Substantia nigra (tissue), 51 donors: ENCODE measurements at places on chromosomes 2 and 18.

DNA sequence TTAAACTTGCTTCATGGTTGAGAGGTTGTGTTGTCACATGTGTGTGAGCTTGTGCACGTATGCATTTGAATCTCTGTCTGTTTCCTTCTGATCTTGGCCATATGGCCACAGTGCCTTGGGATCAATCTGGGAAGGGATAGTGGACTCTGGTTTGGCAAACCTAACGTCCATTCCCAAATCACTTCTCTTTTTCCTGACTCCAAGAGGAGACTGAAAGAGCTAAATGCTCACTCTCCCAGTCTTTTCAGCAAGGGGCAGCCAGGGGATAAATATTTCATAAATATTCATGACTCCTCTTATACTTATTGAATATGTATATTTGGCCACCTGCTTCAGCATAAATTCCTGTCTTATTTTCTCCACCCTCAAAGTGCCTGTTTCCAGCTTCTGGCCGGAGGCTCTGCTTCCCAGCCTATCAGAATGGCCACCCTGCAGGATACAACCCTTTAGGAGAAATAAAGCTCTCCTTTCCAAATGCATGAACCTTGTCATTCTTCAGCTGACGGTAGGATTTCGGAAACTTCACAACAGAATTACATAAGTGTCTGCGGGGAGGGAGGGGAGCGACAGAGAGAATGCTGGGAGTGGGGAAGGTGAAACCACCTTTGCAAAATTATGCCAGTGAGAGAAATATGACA, 112.2 kb upstream of the COPS8 start:
- DNase-seq = no peak

- DNase-seq = no peak
Measured at GRCh38 chr2:174072069-174072468, 106.9 kb upstream of the SP3 start.

- no peak for DNase-seq
Measured at GRCh38 chr2:130387804-130388203, 31.9 kb downstream of the PTPN18 start.

DNA sequence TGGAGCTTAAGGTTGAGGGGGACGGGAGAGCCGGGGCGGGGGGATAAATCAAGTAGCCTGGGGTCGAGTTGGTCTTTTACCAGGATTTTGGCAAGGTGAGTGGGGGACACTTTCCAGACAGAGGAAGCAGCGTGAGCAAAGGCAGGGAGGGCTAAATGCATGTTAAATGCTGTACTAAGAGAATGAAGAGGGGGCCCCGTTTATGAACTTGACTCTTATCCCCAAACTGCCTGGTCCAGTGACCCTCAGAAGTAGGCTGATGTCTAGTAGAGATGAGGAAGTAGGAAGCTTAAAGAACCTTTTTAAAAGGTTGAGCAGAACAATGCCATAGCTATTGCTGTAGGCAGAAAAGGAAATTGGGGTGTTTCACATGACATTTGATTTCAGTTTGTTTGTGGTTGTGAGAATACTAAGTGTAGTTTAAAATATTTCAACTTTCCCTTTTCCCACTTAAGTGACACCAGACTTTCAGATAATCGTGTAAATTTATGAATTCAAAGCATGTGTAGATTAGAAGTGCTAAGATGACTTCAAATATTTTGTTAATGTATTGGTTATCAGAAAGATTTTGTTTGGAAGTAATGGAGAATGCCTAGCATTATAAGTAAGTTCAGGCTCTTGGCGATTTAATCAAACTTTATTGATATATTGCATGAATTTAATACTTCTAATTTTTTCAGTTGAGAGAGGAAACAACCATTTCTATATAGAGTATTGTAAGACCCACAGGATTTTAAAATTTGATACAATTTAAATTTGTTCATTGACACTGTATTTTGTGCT, 1.8 kb downstream of the REL start:
- DNase-seq = peak; percentile 12

- DNase-seq = no peak
Measured at GRCh38 chr2:84556190-84556589, 39.9 kb downstream of the DNAH6 start.

- DNase-seq = peak; percentile 81
Measured at GRCh38 chr18:70464343-70465114, 175.7 kb downstream of the SOCS6 start.

DNA sequence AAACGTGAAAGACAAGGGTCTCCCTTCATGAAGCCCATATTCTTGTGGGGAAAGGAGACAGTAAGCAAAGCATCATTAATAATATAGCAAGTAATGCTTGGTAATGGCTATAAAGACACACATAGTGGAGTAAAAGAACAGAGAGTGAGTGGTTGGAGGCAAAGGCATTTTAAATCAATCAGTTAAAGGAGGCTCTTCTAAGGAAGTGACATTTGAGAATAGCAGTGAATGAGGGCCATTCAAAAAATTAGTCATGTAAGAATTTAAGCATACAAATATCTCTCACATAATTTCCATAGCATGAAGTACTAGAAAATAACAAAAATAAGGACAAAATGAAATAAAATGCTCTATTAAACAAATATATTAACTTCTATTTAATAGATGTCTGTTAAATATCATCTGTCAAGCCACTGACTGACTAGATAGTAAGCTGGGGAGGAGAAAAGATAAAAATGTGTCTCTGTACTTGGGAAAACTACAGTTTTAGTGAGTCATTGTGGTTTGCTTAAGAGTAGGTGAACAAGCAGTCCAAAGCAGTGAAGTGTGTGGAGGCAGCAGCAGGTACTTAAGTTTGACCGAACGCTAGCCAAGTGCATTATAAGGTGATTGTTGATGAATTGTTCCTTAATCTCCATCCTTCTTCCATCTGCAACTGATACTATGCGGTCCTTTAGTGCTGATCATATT, 160.1 kb downstream of the PARD3B start:
- no peak for DNase-seq

GRCh38 chr2:119706221-119706620, 27.2 kb downstream of the TMEM177 start:
- DNase-seq = no peak

DNA sequence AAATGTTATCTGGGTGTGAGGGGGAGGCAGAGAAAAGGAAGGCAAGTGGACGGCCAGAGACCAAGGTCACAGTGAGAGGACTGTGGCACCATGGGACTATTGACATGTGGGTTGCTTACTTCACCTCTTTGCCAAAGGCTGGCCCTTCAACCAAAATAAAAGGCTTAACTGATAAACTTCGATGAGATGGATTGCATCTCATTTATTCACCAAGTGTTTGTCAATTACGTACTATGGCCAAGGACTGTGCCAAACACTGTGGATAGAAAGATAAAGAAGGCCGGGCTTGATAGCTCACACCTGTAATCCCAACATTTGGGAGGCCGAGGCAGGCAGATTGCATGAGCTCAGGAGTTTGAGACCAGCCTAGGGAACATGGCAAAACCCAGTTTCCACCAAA, 98.7 kb upstream of the CCBE1 start:
- no peak for DNase-seq

DNA sequence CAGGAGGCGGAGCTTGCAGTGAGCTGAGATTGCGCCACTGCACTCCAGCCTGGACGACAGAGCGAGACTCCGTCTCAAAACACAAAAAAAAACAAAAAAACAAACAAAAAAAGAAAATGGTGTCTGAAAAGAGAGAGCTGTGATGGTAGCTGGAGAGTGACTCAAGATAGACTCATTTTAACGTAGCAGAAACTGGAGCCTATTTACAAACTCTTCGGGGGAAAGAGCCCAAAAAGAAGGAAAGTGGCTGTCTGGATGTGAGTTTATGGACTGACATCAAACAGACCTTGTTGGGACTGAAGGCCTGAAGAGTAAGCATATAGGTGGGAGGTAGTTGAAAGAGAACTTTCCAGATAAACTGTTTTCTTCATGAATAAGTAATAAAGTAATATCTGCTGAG, 51.8 kb downstream of the LIMS1 start:
- no peak for DNase-seq

DNA sequence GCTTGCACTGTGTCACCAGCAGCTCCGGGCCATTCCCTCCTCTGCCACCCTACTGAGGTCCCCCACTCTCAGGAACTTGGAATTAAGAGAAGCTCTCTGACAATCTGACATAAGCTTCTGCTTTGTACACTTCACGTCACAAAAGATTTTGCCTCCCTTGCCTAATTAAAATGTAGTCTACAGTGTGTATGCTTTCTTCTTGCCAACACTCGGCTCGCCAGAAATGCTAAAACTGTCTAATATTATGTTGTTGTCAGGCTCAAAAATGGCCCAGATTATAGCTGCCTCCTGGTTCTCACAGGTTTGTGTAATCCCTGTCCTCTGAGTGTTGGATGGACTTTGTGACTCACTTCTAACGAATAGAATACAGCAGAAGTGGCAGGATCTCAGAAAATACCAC, 474.7 kb downstream of the MBD2 start:
- DNase-seq = no peak

- no peak for DNase-seq
Measured at GRCh38 chr2:74262681-74263080, 64.3 kb downstream of the MTHFD2 start.

GRCh38 chr2:150735894-150736498, 248.5 kb upstream of the RND3 start:
- DNase-seq = no peak

- DNase-seq = no peak
Measured at GRCh38 chr2:152624805-152625204, 92.5 kb downstream of the PRPF40A start.

GRCh38 chr18:22182884-22183697, 13.7 kb downstream of the GATA6 start:
- no peak for DNase-seq

- DNase-seq = no peak
Measured at GRCh38 chr2:170221317-170222288, 43.7 kb downstream of the MYO3B start.

DNA sequence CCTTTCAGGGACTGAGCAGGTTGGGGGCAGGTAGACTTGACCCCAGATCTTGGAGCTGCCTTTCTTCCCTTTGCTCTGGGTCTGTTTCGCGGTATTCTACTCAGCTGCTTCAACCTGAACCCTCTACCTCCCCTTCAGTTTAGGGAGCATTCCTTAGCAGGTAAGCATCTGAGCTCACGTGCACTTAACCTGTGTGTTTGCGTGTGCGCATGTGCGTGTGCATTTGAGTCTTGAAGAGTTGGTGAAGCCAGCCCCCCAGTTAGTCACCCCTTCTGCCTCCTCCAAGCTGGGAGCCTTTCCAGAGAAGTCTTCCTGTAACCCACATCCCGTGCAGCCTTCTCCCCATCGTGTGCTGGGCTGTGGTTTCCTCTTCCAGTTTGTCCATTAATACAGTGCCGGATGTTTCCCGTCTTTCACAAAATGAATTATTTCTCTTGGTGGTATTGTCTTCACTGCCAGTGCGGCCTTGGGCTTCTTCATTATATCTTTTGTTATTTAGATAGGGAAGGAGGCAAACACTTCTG, 33.2 kb downstream of the B3GNT2 start:
- no peak for DNase-seq

- no peak for DNase-seq
Measured at GRCh38 chr18:74793746-74794145, 196.1 kb downstream of the ZNF407 start.

DNA sequence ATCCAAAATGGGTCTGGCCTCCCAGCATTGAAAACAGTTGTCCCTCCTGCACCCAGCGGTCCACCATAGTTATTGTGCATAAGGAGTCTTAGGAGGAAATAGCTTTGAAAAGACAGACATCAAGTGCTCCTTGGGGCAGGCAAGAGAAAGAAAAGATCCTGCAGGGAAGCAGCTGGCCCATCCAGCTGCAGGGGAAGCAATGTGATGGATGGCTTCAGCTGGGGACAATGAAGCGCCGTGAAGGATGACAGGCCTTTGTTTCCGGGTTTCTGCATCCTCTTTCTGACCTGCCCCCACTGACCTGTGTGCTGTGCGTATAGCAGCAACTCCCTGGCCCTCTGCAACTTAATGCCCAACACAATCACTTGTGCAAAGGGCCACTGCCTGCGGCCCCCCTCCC, 142.9 kb upstream of the NCKAP5 start:
- DNase-seq = peak; percentile 44

GRCh38 chr18:57780706-57781347, 22.3 kb downstream of the ATP8B1 start:
- no peak for DNase-seq

- DNase-seq = peak; percentile 8
Measured at GRCh38 chr2:56132138-56132537, 51.7 kb upstream of the CCDC85A start.

- no peak for DNase-seq
Measured at GRCh38 chr2:128765811-128766210, 447.1 kb upstream of the HS6ST1 start.

DNA sequence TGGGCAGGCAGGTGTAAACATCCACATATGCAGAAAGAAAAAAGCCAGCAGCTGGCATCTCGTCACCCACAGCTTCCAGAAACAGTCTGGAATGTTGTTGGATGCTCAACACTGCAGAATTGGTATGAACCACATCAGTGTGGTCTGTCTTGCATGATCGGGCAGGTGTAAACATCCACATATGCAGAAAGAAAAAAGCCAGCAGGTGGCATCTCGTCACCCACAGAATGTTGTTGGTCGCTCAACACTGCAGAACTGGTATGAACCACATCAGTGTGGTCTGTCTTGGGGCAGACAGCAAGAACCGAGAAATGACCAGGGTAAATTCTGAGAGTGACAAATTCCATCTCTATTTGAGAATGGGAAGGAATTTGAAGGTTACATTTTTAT, 39.6 kb downstream of the DOCK10 start:
- no peak for DNase-seq

GRCh38 chr2:23670245-23670592, 256.7 kb downstream of the ATAD2B start:
- no peak for DNase-seq

GRCh38 chr2:227818675-227819397, 5.2 kb downstream of the CCL20 start:
- DNase-seq = no peak

- peak; percentile 52 for DNase-seq
Measured at GRCh38 chr2:218400167-218400929, 680 bp downstream of the CTDSP1 start.
